D721Med (cell line): ENCODE measurements at places on chromosomes 1 and 21.
A peak's percentile ranks its signal among the peaks of the same experiment; 100 is the strongest.

DNA sequence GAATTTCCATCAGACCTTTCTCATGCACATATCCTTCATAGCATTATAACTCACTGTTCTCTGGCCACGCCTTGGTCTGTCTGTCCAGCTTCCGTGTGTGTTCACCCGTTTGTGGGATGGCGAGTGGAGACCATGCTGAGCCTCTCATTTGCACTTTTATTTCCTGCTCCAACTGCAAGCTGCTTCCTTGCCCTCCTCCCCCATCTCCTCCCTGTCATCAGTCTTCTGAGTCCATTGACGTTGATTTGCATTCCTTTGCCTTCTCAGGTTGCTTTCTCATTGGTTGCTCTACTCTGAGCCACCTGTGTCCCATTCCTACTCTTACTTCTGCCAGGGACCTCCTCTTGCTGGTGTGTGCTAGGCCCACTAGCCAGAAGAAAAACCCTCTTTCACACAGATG is 146.4 kb downstream of the NOS1AP start:
- no peak for DNase-seq

GRCh38 chr1:87226341-87226760 is 102.3 kb upstream of the LMO4 start:
- DNase-seq: no peak

GRCh38 chr1:155970531-155971167 is 7.7 kb downstream of the ARHGEF2 start:
- DNase-seq: no peak

DNA sequence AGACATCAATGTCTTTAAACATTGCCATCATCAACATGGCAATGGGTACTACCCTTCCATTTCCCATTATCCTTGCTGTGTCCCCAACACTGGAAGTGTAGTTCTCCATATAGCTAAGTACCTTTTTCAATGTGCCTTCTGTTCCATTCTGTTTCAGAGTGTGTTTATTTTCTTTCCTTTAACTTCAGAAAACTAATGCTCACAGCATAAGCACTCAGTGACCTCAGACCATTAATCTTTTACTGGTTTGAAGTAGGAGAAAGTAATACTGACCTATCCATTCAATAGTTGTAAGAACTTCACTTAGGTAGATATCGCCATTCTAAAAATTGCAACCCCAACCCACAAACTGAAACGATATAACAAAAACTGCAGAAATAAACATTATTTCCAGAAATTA is 37.8 kb downstream of the KCNJ15 start:
- DNase-seq: no peak

- peak; percentile 54 for DNase-seq
These were observed 32.3 kb downstream of the KIAA2013 start for GRCh38 chr1:11893907-11894251.

GRCh38 chr1:32813941-32814739 is 3.0 kb downstream of the YARS1 start:
- no peak for DNase-seq

- DNase-seq: no peak
These were observed 13.6 kb upstream of the C1orf185 start for GRCh38 chr1:51088474-51088873.
